GM12878 (cell line): ENCODE measurements at places on chromosomes 6 and 20. TPM values are rescaled to one million over a fixed set of nuclear protein-coding genes. Genes with fewer than 3 reads are reported as not detected.

- H3K27me3 ChIP-seq, result no peaks in the 10 kb centered on the region
- no peaks in the 10 kb centered on the region for H3K4me1 ChIP-seq
- H3K4me3 ChIP-seq, result no peak overlapping the region
- H3K36me3 ChIP-seq, result no peaks in the 10 kb centered on the region
Observed at GRCh38 chr6:53984581-53984980, 126.7 kb upstream of the MLIP start.

Gene PRDM13
- 0.04 TPM in 1 of 2 replicates, not detected in the other for polyA plus RNA-seq

DNA sequence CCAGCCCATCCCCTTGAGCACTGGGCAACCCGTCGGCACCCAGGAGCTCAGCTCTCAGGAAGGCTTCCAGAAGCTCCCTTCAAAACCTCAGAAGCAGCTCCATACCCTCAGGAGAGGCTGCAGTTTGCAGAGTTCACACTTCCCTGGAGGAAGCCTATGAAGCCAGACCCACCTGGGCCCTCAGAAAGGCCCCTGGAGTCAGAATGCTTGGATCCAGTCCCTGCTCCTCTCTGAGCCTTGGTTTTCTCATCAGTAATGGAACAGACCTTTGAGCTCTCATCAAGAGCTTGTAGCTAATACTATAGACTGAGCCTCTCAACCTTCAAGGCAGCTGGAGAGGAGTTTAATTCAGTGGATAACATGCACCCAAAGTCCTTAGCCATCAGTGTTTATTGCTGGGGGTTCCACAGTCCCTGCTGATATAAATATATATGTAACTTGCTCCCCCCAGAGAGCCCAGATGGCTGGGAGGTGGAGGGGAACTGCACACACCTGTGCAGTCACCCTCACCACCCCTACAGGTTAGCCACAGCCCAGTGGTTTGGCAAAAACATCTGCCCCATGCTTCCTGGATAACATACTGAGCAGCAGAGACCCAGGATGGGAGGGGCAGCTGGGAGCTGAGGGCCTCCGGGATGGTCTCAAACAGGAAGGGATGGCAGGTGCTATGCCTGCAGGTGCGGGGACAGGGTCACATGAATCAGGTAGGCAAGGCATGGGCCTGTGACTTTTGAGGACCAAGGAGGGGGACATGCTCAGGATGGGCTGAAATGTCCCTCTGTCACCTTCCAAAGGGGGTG, 120.1 kb downstream of the SNX5 start:
- DNase-seq, result no peak
- peaks cover 24% of the 10 kb centered on the region for H3K4me1 ChIP-seq
- no peak overlapping the region for H3K27ac ChIP-seq
- no peaks in the 10 kb centered on the region for H3K36me3 ChIP-seq
- H3K4me3 ChIP-seq, result no peak overlapping the region
- H3K27me3 ChIP-seq, result no peaks in the 10 kb centered on the region

- H3K27me3 ChIP-seq, result no peaks in the 10 kb centered on the region
- no peak for DNase-seq
- H3K4me3 ChIP-seq, result peak overlapping the region; percentile 80
- peaks cover 9% of the 10 kb centered on the region; the same call in 1 of the 2 replicates for H3K36me3 ChIP-seq
- H3K27ac ChIP-seq, result peak overlapping the region; percentile 87
Observed at GRCh38 chr20:3045042-3045815, 623 bp upstream of the MRPS26 start.

- no peak for DNase-seq
- no peaks in the 10 kb centered on the region for H3K27me3 ChIP-seq
- H3K36me3 ChIP-seq, result peaks cover 22% of the 10 kb centered on the region
- no peak overlapping the region for H3K27ac ChIP-seq
- no peaks in the 10 kb centered on the region for H3K4me1 ChIP-seq
- H3K4me3 ChIP-seq, result no peak overlapping the region
Observed at GRCh38 chr6:158629367-158630221, 14.9 kb downstream of the DYNLT1 start.

Gene LY6G5C
- polyA plus RNA-seq, result 4.1 and 6.1 TPM in 2 replicates

Gene RIMS4
- polyA plus RNA-seq, result 0.07 TPM in 1 of 2 replicates, not detected in the other

Gene DNAJC5
- polyA plus RNA-seq, result 16.0 and 17.9 TPM in 2 replicates

Gene JPH2
- not detected in 2 replicates for polyA plus RNA-seq

GRCh38 chr6:25913741-25914140, 16.8 kb downstream of the SLC17A2 start:
- DNase-seq, result no peak
- no peak overlapping the region for H3K27ac ChIP-seq
- no peak overlapping the region for H3K4me3 ChIP-seq

GRCh38 chr6:17486680-17487079, 93.3 kb downstream of the CAP2 start:
- no peaks in the 10 kb centered on the region for H3K36me3 ChIP-seq
- H3K4me3 ChIP-seq, result no peak overlapping the region
- DNase-seq, result no peak
- no peak overlapping the region for H3K27ac ChIP-seq
- no peaks in the 10 kb centered on the region for H3K27me3 ChIP-seq

DNA sequence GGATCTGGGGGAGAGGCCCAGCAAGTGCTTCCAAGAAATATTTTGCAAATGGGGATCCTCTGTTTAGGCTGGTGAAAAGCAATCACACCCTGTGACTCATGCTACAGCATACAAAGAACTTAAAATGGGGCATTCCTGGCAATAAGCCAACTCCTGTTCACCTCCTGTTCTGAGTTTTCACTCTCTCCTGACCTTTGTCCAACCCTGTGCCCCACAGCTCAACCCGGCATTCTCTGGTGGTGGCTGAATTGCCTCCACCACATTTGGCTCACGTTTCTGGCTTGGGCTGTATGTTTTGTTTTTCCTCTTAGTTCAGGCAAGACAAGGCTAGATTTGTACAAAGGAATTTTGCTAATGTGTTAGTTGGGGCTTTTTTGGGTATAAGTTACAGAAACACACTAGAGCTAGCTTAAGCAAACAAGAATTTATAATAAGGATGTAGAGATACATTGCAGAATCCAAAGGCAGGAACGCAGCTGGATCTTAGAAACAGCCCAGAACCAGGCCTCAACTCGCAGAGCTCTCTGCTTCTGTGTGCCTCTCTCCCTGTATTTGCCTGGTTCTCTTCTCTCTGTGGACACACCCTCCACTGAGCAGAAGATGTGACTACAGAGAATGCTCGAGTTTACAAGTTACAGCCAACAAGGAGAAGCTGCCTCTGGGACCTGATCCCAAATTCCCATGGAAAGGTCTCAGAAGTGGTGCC, 9.4 kb downstream of the ABCC10 start:
- peaks cover 4% of the 10 kb centered on the region for H3K36me3 ChIP-seq
- no peak for DNase-seq
- H3K27me3 ChIP-seq, result no peaks in the 10 kb centered on the region
- no peak overlapping the region for H3K27ac ChIP-seq
- no peaks in the 10 kb centered on the region; the same call in 1 of the 2 replicates for H3K4me1 ChIP-seq

DNA sequence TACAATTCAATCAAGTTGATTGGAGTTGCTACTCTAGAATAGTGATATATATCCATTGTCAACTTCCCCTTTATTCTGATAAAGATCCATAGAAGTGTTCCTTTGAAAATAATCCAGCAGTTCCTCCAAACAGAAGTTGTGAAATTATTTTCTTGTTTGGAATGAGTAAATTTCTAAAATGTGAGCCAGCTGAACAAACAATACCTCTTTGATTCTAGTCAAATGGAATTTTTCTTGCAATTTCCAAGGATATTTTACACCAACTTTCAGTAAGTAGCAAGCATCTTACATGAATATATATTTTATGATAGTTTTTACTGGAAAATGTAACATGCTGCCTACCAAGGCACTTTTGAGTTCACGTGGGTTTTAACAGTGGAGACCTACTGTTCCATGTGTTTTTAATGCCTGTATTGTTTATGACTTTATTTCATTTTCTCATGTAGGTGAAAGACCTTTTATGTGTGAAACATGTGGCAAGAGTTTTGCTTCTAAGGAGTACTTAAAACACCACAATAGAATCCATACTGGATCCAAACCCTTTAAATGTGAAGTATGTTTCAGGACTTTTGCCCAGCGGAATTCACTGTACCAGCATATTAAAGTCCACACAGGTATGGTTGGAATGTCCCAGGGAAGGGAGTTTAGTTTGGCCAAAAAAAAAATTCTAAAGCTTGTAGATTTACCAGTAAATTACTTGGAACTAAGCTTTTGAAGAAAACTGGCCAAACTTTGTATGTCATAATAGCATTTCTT, 6.5 kb downstream of the GZF1 start:
- no peak for DNase-seq
- no peaks in the 10 kb centered on the region for H3K27me3 ChIP-seq
- no peak overlapping the region for H3K27ac ChIP-seq
- H3K36me3 ChIP-seq, result peaks cover 11% of the 10 kb centered on the region
- H3K4me1 ChIP-seq, result peaks cover 16% of the 10 kb centered on the region

DNA sequence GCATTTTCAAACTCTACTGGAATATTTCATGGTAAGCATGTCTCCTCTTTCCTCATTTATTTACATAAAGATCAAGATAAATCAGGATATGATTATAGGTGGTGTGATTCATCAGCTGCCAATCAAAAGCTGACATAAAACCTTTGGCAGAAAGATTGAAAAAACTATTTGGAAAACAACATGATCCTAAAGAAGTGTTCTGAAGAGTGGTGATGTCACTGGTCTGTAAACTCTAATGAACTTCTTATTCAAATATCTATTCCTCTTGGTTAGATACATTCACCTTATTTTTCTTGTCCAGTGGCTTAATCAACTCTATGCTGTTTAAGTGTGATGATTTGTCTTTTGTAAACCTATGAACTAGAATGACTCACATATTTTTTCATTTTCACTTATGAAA, 535.5 kb upstream of the CITED2 start:
- no peaks in the 10 kb centered on the region for H3K4me1 ChIP-seq
- H3K36me3 ChIP-seq, result no peaks in the 10 kb centered on the region
- no peaks in the 10 kb centered on the region for H3K27me3 ChIP-seq
- no peak overlapping the region for H3K4me3 ChIP-seq
- no peak overlapping the region for H3K27ac ChIP-seq

DNA sequence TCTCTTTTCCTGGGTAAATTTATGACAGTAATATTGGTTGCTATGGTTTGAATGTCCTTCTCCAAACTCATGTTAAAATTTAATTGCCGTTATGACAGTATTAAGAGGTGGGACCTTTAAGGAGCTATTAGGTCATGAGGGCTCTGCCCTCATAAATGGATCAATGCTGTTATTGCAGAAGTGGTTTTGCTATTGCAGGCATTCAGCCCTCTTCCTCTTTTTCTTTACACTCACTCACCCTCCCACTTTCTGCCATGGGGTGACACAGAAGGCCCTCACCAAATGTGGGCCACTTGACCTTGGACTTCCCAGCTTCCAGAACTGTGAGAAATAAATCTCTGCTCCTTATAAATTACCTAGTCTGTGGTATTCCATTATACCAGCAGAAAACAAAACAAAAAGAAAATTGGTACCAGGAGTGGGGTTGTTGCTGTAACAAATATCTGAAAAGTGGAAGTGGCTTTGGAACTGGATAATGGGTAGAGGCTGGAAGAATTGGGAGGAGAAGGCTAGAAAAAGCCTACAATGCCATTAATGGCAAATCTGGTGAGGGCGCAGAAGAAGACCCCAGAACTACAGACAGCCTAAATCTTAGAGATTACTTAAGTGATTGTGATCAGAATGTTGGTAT, 24.8 kb upstream of the IGF2R start:
- DNase-seq, result no peak
- no peaks in the 10 kb centered on the region for H3K36me3 ChIP-seq
- H3K4me3 ChIP-seq, result no peak overlapping the region
- H3K27ac ChIP-seq, result no peak overlapping the region
- H3K4me1 ChIP-seq, result no peaks in the 10 kb centered on the region
- no peaks in the 10 kb centered on the region for H3K27me3 ChIP-seq

Gene TRAPPC3L
- polyA plus RNA-seq, result not detected in 2 replicates

- no peaks in the 10 kb centered on the region for H3K4me1 ChIP-seq
- H3K4me3 ChIP-seq, result no peak overlapping the region
- H3K36me3 ChIP-seq, result no peaks in the 10 kb centered on the region
- peaks cover 7% of the 10 kb centered on the region for H3K27me3 ChIP-seq
Observed at GRCh38 chr6:2749969-2750600, 637 bp downstream of the MYLK4 start.

- DNase-seq, result no peak
- no peak overlapping the region for H3K4me3 ChIP-seq
- no peak overlapping the region for H3K27ac ChIP-seq
- no peaks in the 10 kb centered on the region for H3K36me3 ChIP-seq
- H3K4me1 ChIP-seq, result no peaks in the 10 kb centered on the region
- no peaks in the 10 kb centered on the region for H3K27me3 ChIP-seq
Observed at GRCh38 chr20:38290829-38291814, 12.8 kb upstream of the BPI start.

GRCh38 chr6:134114918-134115714, 62.7 kb upstream of the SLC2A12 start:
- DNase-seq, result no peak
- H3K27ac ChIP-seq, result no peak overlapping the region
- no peak overlapping the region for H3K4me3 ChIP-seq
- no peaks in the 10 kb centered on the region for H3K36me3 ChIP-seq

Gene PTCHD4
- 0.08 and 0.17 TPM in 2 replicates for polyA plus RNA-seq

DNA sequence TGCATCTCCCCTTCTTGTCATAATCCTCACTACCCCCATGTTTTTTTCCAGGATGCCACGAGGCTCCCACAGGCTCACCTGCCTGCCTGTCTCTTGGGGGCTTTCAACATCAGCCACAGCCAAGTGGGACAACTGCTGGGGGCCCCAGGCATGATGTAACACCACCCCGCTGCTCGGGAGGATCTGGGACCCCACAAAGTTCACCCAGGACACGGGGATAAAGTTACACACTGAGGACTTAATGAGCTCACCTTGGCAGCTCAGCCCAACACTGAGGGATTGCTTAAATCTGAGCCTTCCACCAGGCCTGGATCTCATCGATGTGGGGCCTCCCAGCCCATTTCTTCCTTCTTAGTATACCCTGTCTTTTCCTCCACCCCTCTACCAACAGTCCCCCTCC, 56.4 kb upstream of the NNAT start:
- H3K27ac ChIP-seq, result no peak overlapping the region
- H3K27me3 ChIP-seq, result no peaks in the 10 kb centered on the region; the same call in 1 of the 2 replicates
- no peak for DNase-seq

Gene FGD2
- polyA plus RNA-seq, result 16.1 and 23.1 TPM in 2 replicates

DNA sequence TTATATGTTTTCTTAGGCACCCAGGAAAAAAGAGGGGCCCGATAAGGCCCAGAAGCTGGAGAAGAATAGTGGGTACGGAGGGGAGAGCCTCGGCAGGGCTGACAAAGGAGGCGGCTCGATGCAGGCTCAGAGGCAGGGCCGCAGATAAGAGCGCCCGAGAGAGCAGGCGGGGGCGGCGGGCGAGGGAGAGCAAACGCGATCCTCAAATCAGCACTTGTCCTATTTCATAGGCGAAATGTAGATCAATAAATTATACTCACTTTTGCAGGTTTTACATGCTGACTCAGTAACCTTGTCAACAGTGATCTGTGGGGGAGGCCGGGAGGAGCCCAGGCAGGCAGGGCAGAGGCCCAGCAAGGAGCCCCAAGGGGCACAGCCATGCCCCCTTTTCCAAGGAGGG, 42.6 kb downstream of the GRM4 start:
- no peak for DNase-seq
- no peak overlapping the region for H3K27ac ChIP-seq
- H3K36me3 ChIP-seq, result no peaks in the 10 kb centered on the region
- no peak overlapping the region for H3K4me3 ChIP-seq

Gene TMEM242
- 6.2 and 9.3 TPM in 2 replicates for polyA plus RNA-seq
